Esophagus mucosa (tissue), 1 donor: ENCODE measurements at places on chromosomes 5 and 9.

DNA sequence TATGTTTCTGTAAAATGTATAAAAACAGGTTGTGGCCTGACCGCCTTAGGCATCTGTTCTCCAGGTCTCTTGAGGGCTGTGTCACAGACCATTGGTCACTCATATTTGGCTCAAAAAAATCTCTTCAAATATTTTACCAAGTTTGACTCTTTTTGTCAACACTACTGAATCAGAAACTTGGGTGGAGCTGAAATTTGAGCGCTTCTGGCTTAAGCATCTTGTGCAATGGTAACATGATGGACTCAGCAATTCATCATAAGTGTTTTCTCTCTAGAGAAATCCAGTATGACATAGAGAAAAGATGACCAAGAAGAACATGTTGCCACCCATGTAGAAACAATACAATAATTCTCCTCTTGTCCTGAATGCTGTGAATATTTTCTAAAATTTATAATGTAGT lies 387.9 kb downstream of the MAT2B start:
- no peak for ATAC-seq

DNA sequence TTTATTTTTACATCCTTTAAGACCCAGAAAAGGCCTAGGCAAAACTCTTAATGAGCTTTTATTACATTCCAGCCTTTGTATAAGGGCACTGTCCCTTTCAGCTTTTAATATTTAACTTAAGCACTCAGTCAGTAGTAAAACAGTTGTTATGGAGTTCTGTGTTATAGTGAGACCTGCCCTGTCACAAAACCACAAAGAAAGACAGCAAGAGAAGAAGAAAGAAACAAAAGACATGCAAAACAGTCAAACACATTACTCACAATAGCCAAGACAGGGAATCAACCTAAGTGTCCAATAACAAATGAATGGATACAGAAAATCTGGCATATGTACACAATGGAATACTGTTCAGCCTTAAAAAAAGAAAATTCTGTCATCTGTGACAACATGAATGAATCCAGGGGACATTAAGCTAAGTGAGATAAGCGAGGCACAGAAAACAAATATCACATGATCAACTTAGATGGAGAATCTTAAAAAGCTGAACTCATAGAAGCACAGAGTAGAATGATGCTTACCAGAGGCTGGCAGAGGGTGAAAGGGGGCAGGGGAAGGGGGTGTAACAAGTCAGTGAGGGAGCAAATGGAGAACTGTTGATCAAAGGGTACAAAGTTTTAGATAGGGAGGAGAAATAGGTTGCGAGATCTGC lies 63.8 kb upstream of the CCNG1 start:
- no peak for ATAC-seq

GRCh38 chr9:7974335-7974960 lies 174.9 kb upstream of the DMAC1 start:
- ATAC-seq: no peak

GRCh38 chr9:20044686-20045085 lies 255.8 kb upstream of the SLC24A2 start:
- no peak for ATAC-seq
